GM23338 (cell line): ENCODE measurements at places on chromosomes 13 and 19.

DNA sequence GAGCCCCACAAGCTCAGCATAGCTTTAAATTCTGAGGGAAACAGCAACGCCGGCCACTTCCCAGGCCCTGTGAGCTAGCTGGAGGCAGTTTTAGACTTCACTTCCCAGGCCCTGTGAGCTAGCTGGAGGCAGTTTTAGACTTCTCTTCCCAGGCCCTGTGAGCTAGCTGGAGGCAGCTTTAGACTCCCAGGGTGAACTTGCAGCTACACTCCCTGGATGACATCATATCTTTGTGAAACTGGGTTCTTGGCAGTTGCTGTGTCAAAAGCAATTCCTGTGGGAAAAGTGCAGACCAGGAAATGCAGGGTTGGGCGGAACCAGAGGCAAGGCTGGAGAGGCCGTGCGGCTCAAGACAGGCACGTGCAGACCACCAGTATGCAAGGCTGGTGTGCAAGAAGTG, 12.7 kb downstream of the SOX1 start:
- 0 out of 2 replicates have a peak, but pooled peaks cover 3% of the 10 kb centered on the region for H3K36me3 ChIP-seq
- no peak overlapping the region for H3K27ac ChIP-seq
- peaks cover 43% of the 10 kb centered on the region for H3K27me3 ChIP-seq
- H3K4me1 ChIP-seq: peaks cover 20% of the 10 kb centered on the region
- DNase-seq: no peak
- H3K4me3 ChIP-seq: no peak overlapping the region

DNA sequence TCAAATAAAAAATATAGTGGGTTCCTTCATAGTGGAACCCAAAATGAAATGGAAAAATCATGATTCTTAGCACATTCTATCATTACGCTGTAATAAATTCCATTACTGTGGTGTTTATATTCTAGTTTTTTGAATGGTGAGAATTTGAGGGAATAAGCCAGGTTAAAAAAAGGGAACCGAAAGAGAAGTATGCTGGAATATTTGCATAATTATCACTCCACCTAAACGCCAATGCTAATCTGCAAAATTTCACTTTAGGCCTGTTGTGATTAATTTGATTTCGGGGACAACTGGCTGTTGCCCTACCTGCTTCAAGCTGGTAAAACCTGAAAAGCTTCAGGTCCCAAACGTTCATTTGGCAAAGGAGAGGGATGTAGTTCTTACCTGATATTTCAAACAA, 32.1 kb upstream of the SCEL start:
- H3K4me3 ChIP-seq: no peak overlapping the region
- DNase-seq: no peak
- no peaks in the 10 kb centered on the region for H3K36me3 ChIP-seq
- H3K27me3 ChIP-seq: no peaks in the 10 kb centered on the region
- no peaks in the 10 kb centered on the region for H3K4me1 ChIP-seq

DNA sequence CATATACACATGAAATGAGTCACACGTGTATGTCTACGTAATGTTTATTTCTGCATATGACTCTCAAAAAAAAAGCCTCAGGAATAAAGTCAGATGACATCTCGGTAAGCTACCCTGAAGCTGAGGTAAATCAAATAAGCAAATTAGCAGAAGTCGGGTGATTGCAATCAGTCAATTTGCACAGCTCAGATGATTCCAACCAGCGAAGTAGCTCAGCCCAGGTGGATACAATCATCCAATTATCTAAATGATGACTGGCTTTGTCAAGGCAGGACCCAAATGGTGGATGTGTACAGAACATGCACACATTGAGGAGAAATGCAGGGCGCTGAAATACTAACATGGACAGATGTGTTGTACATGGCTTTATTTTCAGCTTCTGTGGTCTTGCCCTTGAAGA, 148.5 kb downstream of the ZNF486 start:
- H3K36me3 ChIP-seq: no peaks in the 10 kb centered on the region
- no peak overlapping the region for H3K4me3 ChIP-seq
- no peaks in the 10 kb centered on the region for H3K27me3 ChIP-seq

GRCh38 chr19:44582581-44583265, 30.6 kb upstream of the IGSF23 start:
- H3K27ac ChIP-seq: no peak overlapping the region
- H3K36me3 ChIP-seq: no peaks in the 10 kb centered on the region
- no peaks in the 10 kb centered on the region for H3K27me3 ChIP-seq
- DNase-seq: peak; percentile 89

DNA sequence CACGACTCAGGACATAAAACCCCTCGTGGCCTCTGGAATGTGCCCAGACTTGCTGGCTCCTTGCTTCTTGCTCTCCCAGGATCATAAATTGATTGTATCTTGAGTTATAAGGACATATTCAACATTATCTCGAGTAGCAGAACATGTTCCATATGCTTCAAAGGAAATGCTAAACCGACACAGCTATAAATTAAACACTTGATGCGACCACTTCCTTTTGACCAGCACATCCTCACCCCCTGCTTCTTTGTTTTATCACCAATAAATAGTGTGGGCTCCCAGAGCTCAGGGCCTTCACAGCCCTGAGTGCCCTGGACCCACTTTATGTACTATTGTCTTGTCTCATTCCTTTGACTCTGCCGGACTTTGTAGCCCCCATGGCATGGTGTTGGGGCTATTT, 157.0 kb upstream of the PABPC3 start:
- no peak for DNase-seq
- no peak overlapping the region for H3K27ac ChIP-seq
- no peaks in the 10 kb centered on the region for H3K36me3 ChIP-seq
- no peaks in the 10 kb centered on the region for H3K27me3 ChIP-seq
- H3K4me1 ChIP-seq: no peaks in the 10 kb centered on the region
- no peak overlapping the region for H3K4me3 ChIP-seq

DNA sequence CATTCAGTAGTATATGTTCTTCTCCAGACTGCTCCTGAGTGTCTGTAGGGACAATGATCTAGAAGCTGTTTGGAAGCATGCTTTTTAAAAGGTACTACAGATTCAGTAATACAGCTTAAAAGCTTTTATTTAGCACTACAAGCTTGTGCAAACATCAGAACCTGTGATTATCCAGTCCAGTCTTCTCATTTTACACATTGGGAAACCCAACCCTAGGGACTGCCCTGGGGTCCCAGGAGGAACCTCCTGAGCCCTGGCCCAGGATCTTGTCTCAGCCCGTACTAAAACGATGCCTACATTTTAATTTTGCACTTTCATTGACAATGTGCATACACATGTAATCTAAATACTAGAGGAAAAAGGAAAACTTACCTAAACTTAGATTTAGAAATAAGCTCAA, 12.5 kb downstream of the DOCK9 start:
- H3K4me1 ChIP-seq: no peaks in the 10 kb centered on the region
- H3K4me3 ChIP-seq: no peak overlapping the region
- H3K36me3 ChIP-seq: no peaks in the 10 kb centered on the region
- no peaks in the 10 kb centered on the region for H3K27me3 ChIP-seq
- DNase-seq: no peak

DNA sequence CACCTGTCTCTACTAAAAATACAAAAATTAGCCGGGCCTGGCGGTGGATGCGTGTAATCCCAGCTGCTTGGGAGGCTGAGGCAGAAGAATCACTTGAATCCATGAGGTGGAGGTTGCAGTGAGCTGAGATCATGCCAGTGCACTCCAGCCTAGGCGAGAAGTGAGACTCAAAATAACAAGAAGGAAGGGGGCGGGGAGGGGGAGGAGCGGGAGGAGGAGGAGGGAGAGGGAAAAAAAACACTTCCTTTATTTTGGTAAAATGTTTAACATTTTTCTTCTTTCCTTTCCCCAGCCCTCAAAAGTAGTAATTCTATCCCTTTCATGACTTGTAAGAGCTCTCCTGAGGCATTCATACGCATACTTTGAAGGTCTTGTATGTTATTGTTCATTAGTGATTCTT, 44.3 kb downstream of the SPRY2 start:
- no peaks in the 10 kb centered on the region for H3K27me3 ChIP-seq
- no peaks in the 10 kb centered on the region for H3K36me3 ChIP-seq
- peak overlapping the region; percentile 17 for H3K4me3 ChIP-seq
- H3K4me1 ChIP-seq: peaks cover 25% of the 10 kb centered on the region
- peak; percentile 54 for DNase-seq
- peak overlapping the region; percentile 92 for H3K27ac ChIP-seq

- H3K36me3 ChIP-seq: no peaks in the 10 kb centered on the region
- H3K27ac ChIP-seq: no peak overlapping the region
- H3K4me3 ChIP-seq: no peak overlapping the region
- no peak for DNase-seq
- H3K4me1 ChIP-seq: no peaks in the 10 kb centered on the region
- no peaks in the 10 kb centered on the region for H3K27me3 ChIP-seq
These were observed 134.6 kb downstream of the KATNAL1 start for GRCh38 chr13:30172593-30173302.

GRCh38 chr13:66835040-66835628, 395.0 kb downstream of the PCDH9 start:
- no peak overlapping the region for H3K27ac ChIP-seq
- H3K36me3 ChIP-seq: no peaks in the 10 kb centered on the region
- DNase-seq: no peak
- H3K27me3 ChIP-seq: no peaks in the 10 kb centered on the region
- no peaks in the 10 kb centered on the region for H3K4me1 ChIP-seq

DNA sequence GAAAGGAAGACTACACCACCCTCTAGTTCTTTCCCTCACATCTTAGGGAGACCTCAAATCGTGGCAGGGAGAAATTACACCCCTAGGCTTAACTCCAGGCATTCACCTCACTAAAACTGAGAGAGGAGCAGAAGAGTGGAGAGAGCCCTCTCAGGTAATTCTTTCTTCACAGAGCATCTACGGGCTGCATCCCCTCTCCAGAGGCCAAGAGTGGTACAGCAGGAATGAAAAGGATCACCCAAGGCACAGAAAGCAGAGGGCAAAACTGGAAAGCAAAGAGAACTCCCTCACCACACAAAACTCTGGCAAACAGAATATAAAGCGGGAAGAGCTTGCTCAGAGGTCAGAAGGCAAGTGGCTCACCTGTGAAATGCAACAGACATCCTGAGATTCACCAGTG, 661.2 kb downstream of the TBC1D4 start:
- DNase-seq: peak; percentile 23
- H3K27me3 ChIP-seq: no peaks in the 10 kb centered on the region
- no peak overlapping the region for H3K27ac ChIP-seq
- H3K36me3 ChIP-seq: no peaks in the 10 kb centered on the region
- H3K4me1 ChIP-seq: no peaks in the 10 kb centered on the region

GRCh38 chr13:78787190-78787589, 128.2 kb upstream of the OBI1 start:
- DNase-seq: no peak
- H3K4me3 ChIP-seq: no peak overlapping the region
- peaks cover 7% of the 10 kb centered on the region; the same call in 1 of the 2 replicates for H3K4me1 ChIP-seq
- H3K27me3 ChIP-seq: no peaks in the 10 kb centered on the region

- peaks cover 94% of the 10 kb centered on the region for H3K27me3 ChIP-seq
- DNase-seq: peak; percentile 33
- H3K36me3 ChIP-seq: no peaks in the 10 kb centered on the region
- peak overlapping the region; percentile 72 for H3K4me3 ChIP-seq
These were observed 471 bp downstream of the DACH1 start for GRCh38 chr13:71866335-71867130.

GRCh38 chr19:55443824-55444480, 852 bp upstream of the SHISA7 start:
- H3K4me1 ChIP-seq: peaks cover 12% of the 10 kb centered on the region; the same call in 1 of the 2 replicates
- no peak for DNase-seq
- H3K4me3 ChIP-seq: peak overlapping the region; percentile 54; the same call in 1 of the 2 replicates
- H3K36me3 ChIP-seq: no peaks in the 10 kb centered on the region

GRCh38 chr19:47778049-47778953, at the start of gene SELENOW:
TSS of gene SELENOW (plus strand) at chr19:47778703. CDS start at chr19:47778786, 83 bp downstream.
- H3K4me1 ChIP-seq: peaks cover 7% of the 10 kb centered on the region; the same call in 1 of the 2 replicates
- H3K27ac ChIP-seq: peak within 1 kb of the TSS; percentile 98
- peak; percentile 88 for DNase-seq

- no peak overlapping the region for H3K27ac ChIP-seq
- no peak overlapping the region for H3K4me3 ChIP-seq
- no peak for DNase-seq
These were observed 17.4 kb downstream of the KLK2 start for GRCh38 chr19:50890422-50891252.

- no peak overlapping the region for H3K27ac ChIP-seq
- H3K27me3 ChIP-seq: peaks cover 22% of the 10 kb centered on the region; the same call in 1 of the 2 replicates
- no peaks in the 10 kb centered on the region for H3K36me3 ChIP-seq
These were observed 13.8 kb upstream of the UBE2L5 start for GRCh38 chr13:30408319-30409101.

GRCh38 chr13:22793598-22794134, 387.1 kb upstream of the SGCG start:
- no peaks in the 10 kb centered on the region for H3K4me1 ChIP-seq
- no peaks in the 10 kb centered on the region for H3K27me3 ChIP-seq
- peak; percentile 28 for DNase-seq
- no peak overlapping the region for H3K4me3 ChIP-seq
- H3K36me3 ChIP-seq: no peaks in the 10 kb centered on the region
